ENCODE measurements at places on chromosomes 2 and 18.
A peak's percentile ranks its signal among the peaks of the same experiment; 100 is the strongest.

DNA sequence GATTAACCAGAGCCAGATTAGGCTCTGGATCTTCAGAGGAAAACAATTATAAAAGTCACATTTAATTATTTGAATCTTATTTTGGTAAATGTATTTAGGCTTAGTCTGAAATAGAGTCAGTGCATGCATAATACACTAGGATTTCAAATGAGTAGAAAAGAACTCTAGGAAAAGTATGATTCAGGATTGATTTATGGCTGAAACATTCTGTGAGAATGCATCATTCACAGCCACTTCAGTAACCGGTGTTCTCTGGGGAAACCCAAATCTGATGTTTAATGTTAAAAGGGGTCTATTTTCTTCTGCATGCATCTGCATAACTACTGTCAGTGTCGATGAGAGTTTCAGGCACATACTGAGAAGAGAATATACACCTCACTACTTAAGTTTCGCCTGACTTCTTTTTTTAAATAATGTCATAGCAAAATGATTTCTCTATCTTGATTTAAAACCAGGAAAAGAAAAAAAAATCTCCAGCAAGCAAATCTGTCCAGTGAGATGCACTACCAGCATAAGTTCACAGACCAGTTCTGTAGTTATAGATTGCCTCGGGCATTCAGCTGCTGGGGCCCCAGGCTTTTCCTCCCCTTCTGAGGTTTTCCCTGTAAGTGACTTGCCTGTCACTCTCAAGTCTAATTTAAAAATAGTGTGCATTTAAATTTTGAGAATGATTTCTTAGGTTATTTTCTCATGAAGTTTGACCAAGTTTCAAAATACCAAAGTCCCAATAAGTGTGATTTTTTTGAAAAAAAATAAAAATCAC lies 501.5 kb downstream of the NR4A2 start:
- DNase-seq, result no peak

- DNase-seq, result no peak
Measured at GRCh38 chr2:216217904-216218260, 108.7 kb downstream of the XRCC5 start.

DNA sequence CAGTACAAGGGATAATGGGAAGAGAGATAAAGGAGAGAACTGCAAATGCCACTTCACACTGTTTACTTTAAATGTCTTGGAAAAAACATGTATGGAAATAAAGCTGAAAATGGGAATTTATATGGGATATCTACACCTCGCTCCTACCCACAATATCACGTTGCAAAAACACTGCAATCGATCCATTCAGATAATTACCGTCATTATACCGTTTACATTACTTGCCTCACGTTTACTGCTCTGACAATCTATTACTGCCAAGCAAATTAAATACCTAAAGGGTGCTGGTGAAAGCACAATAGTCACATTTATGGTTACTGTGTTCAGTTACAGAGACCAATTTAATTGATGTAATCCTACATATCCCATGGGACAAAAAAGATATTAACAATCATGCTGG lies 214.7 kb upstream of the LYPD1 start:
- DNase-seq, result no peak

GRCh38 chr2:218618102-218618860 lies 10.6 kb downstream of the PLCD4 start:
- no peak for DNase-seq

DNA sequence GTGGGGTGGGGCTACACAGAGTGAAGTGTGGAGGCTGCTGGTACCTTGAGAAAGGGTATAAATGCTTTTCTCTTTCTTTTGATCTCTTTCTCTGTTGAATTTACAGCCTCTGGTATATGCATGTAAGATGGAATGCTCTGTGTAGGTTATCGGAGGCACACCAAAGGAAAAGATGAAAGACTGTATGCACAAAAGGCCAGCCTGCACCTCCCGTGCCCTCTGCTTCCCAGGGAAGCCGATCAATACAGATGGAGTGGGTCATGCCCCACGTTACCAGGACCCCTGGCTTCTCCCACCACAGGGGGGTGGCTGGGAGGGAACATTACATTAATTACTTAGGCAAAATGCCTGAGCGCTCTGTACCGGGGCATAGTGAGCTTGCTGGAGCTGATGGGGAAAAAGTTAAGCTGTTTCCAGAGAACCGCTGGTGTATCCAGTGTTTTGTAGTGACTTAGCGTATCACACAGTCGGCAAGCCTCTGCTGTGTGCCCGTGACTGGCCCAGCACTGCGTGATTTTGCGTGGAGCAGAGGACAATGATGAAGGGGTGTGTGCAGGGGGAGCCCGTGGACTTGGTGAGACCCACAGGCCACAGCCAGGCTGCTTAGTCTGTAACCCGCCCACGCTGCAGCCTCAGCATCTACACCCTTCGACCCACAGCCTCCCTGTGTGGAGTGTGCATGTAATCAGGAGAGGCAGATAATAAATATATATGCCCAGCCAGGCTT lies 8.0 kb downstream of the ALLC start:
- no peak for DNase-seq

- no peak for DNase-seq
Measured at GRCh38 chr18:64180171-64180570, 31.3 kb upstream of the LINC00305 start.

DNA sequence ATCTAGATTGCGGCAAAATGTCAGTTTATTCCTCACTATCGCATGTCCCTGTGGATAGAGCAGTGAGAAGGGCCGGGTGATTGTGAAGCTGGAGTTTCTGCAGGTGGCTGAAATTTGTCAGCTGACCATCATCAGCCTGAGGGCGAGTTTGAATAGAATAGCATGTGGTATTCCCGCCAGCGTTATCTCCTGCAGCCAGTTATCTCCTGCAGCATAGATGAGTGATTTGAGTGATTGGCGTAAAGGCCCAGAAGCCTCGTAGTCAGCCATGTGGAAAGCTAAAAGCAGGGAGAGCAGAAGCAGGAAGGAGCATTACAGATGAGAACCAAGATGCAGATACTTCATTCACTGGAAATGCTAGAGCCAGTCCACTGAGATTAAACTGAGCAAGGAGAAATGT lies 65.5 kb downstream of the CABLES1 start:
- no peak for DNase-seq

DNA sequence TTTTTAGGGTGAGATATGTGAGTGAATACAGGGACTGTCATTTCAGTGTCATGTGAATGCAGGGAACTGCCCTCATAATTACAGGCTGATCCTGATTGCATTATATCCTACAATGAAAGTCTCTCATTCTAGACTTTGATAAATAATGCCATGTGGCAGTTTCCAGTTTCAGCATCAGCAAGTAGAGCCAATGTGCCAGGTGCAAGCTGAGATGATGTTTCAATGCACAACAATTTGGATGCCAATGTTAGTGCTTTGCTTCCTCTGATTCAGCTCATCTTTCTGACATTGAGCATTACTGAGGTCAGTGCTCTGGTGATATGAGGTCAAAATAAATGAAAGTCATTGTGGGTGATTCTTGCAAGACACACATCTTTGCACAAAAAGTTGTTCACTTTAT lies 63.7 kb upstream of the TFPI start:
- no peak for DNase-seq

- DNase-seq, result no peak
Measured at GRCh38 chr2:24163186-24163585, 11.7 kb upstream of the FAM228A start.

- peak; percentile 50 for DNase-seq
Measured at GRCh38 chr2:172234716-172235691, 132.3 kb upstream of the DLX2 start.

DNA sequence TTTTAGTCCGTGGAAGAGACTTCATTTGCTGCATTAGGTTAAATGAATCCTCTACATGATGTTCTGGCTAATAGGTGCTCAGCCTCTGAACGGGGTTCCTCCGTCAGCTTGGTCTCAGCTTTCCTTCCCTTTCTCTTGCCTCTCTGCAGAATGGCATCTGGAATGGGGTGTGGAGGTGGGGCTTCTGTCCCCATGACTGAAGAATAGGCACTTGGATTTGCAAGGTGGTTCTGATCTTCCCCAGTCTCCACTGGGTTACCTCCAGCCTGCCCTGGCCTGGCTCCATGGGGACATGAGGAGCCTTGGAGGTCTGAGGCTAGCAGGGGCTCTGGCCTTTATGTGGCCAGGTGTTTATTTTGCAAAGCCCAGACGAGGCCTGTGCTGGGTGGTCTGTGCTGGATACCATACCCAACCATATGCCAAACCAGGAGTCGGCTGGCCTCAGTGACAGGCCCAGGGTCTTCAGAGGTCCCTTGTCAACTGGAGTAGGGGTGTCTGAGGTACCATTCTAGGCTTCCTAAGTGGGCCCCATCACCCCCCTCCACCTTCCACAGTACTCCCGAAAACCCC lies 28.2 kb upstream of the LAPTM4A start:
- DNase-seq, result no peak

DNA sequence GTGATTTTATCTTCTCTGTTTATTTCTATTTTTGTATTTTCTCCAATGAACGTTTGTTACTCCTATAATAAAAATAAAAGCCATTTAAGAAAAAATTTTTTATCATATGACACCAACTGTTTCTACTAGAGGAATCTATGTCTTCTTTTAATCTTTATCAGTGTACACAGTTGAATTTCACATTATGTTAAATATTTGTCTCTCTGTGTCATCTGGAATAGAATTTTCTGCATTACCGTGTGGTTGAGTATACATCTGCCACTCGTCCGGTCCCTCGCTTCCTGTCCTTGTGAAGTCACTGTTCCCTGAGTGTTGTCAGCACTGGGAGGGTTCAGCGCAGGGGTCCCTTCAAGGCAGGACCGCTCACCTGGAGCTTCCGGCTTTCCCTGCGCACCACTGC lies 99.2 kb downstream of the LDLRAD4 start:
- DNase-seq, result no peak

- DNase-seq, result no peak
Measured at GRCh38 chr2:62292190-62292589, 96.3 kb downstream of the B3GNT2 start.

DNA sequence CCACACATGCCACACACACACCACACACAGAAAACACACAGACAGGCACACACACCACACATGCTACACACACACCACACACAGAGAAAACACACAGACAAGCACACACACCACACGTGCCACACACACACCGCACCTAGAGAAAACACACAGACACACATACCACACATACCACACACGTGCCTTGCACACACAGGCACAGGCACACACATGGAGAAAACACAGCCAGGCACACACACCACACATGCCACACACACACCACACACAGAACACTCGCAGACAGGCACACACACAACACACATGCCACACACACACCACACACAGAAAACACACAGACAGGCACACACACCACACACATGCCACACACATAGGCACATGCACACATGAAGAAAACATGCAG lies 242.1 kb upstream of the MYT1L start:
- DNase-seq, result no peak

DNA sequence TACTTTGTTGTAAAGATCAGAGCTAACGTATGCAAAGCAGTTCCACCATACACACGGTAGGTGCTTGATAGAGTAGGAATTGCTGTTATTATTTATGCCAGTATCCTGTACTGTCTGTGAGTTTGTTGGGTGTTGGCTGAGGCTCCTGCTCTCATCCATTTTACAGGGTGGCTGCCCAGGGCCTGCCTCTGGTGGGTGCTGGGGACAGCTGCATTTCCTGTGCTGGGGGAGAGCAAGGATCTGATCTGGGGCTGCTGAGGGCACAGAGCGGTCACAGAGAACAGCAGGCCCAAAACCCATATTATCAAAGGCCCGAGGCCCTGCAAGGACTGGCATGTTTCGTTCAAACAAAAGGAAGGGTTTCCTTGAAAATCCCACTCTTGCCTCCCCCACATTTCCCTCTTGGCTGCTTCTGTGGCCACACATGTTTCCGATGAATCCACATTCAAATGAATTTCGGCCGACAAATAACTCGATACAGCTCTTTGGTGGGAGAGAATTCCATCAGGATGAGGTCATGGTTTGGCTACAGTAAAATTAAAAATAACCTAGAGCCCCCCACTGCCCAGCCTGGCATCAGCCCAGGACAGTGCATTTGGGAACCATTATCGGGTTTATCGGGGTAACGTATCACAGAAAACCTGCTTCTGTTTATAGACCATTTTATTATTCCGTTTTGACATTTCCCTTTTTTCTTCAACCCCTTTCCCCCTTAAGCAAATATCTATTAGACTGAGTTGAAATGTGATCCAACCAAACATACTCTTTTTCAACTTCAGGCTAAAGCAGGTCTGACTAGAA lies 143.4 kb downstream of the CYRIA start:
- DNase-seq, result no peak

All from HuH-7 (cell line).